COR-L47 (cell line): ENCODE measurements at places on chromosomes 12 and 14.

DNA sequence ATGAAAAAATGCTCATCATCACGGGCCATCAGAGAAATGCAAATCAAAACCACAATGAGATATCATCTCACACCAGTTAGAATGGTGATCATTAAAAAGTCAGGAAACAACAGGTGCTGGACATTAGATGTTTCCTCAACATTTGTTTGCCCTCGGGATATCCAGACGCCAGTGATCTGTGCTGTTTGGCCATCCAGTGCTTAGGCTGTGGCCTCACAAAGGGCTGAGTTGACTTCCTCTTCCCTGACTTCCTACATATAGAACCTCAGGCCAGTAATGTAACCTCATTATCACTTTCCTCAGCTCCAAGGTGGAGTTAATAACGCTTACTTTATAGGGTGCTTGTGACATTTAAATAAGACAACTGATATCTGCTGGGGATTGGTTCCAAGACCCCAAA is 51.8 kb downstream of the SLC15A5 start:
- no peak for DNase-seq

DNA sequence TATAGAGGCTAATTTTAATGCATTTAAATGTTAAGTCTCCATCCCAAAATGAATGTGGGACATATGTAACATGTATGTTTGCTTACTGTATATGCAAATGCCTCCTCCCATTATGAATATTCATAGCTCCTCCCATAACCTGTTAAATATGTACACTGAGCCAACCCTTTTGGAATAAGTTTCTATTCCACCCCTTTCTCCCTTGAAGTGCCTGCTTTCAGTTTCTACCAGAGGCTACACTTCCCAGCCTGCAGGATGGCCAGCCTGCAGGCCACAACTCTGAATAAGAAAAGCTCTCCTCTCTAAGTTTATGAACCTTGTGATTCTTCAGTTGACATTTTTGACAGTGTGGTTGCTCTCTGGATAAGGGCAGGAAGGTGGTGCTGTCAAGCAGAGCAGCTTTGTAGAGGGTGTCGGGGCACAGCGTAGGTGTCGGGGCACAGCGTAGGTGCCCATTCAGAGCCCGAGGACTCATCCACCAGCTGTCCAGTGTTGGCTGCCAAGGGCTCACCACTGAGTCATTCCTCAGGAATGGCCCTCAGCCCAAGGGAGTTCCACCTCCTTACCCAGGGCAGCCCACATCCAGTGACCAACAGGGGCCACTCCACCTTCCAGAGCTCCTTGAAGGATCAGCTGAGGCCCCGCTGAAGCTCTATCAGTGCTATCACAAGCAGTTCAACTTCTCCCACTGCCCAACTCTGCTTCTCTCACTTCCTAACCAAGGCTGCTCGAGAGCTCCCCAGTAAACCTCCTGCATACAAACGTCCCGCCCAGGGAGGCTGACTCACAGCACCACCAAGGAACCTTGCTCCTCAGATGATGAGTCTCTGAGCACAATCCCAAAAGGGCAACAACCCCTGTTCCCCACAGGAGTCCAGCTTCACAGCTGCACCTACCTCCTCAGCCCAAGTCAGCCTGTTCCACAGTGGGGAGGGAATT is 31.4 kb downstream of the VWF start:
- no peak for DNase-seq

DNA sequence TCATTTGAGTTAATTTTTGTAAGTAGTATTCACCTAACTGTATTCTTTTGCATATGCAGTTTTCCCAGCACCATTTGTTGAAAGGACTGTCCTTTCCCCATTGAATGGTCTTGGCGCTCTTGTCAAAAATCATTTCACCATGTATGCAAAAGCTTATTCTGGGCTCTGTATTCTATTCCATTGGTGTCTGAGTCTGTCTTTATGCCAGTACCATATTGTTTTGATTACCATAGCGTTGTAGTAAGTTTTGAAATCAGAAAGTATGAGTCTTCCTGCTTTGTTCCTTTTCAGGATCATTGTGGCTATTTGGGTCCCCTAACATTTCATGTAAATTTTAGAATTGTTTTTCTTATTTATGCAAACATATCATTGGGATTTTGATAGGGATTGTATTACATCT is 508.7 kb upstream of the RGS6 start:
- no peak for DNase-seq

DNA sequence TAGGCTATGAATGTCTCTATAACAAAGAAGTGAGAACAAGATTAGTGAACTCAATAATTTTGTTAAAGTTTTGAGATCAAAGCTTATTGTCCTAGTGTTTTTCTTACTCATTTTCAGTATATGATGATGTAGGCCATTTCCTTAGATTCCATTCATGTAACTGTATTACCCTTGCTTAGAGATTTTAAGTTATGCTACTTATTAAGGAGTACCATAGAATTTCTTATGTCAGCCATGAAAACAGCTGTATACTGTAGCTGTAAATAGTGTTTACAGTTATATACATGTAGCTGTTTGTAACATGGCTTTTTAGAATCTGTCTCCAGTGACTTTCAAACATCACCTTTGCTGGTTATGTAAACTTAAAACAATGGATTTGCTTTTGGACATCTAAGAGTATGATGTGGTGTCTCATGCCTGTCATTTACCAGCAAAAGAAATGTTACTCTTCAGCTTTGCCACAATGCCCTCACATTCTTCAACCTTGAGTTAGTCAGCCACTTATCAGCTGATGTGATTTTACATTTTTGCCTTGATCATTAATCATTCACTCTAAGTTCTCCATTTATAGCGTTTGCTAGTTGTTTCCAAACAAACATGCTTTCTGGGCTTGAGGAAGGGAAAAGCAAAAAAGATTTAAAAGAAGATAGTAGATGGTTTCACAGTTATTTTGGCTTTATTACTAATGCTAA is 55.5 kb downstream of the SLC16A7 start:
- DNase-seq: no peak

- DNase-seq: no peak
These were observed 13.5 kb upstream of the PDZRN4 start for GRCh38 chr12:41174602-41175001.

- DNase-seq: no peak
These were observed 181.5 kb upstream of the SFSWAP start for GRCh38 chr12:131529196-131530040.

- DNase-seq: no peak
These were observed 9.8 kb downstream of the KLHDC1 start for GRCh38 chr14:49702725-49703124.

- DNase-seq: no peak
These were observed 4.4 kb upstream of the HCFC2 start for GRCh38 chr12:104059963-104060362.
